ENCODE measurements at places on chromosomes 3 and 15.

GRCh38 chr15:86336051-86336788 lies 256.5 kb downstream of the AGBL1 start:
- no peak for DNase-seq

GRCh38 chr3:134315286-134316106 lies 58.8 kb downstream of the AMOTL2 start:
- DNase-seq = peak; percentile 91

- DNase-seq = no peak
These were observed 116.6 kb upstream of the TSC22D2 start for GRCh38 chr3:150291515-150291914.

GRCh38 chr3:172550347-172550943 lies 27.2 kb upstream of the TNFSF10 start:
- no peak for DNase-seq

DNA sequence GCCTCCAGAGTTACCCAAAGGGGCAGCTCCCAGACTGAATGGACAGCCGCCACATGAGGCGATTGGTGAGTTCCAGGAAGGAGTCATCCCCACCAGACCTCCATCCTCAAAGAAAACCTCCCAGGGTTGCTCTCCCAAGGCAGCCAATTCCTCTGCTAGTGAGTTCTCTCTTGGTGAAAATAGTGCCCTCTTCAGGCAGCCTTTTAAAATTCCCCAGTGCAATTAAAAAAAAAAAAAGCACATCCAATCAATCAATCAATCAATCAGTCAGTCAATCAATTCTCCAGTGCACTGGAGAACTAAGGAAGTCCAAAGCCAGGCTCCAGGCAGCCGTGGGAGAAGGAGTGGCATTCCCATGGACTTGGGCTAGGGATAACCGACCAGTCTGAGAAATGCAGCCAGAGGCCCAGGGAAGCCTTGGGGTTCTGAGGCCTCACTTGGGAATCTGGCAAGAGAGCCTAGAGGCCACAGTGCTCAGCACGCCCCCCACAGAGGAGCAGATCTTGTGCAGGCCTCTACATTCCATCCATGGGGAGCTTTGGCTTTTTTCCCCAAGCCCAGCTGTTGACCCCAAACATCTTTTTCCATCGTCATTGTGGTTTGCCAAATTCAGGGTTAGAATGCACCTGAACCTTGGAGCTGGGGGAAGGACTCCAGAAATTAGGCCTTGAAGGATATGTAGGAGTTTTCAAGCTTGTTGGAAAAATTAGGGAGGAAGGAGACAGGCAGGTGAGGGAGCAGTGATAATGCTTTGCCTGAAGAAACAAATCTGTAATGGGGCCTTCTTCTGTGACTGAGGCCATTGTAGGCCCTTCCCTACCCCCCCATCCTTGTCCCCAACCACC lies 4.8 kb downstream of the PAQR5 start:
- DNase-seq = no peak

- DNase-seq = no peak
These were observed 769 bp downstream of the TAFA4 start for GRCh38 chr3:68931406-68932149.

GRCh38 chr3:105254154-105254553 lies 112.6 kb upstream of the ALCAM start:
- no peak for DNase-seq

- no peak for DNase-seq
These were observed 59.2 kb downstream of the PDIA5 start for GRCh38 chr3:123126031-123126430.

DNA sequence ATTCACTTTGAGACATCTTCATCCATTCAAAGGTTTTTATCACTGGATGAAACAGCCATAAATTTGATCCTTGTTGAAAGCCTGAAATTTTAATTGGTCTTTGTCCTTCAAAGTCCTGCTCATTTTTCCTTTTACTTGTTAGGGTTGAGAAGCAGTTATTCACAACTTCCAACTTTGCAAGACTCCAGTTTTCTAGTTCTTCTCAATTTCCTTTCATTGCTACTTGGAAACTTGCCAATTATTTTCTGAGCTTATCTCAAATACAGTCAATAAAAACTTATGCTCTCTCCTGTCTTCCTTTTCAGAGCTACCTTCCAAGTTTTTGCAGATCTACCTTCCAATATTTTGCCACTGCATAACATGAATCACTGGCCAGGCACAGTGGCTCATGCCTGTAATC lies 23.7 kb upstream of the CD276 start:
- no peak for DNase-seq

DNA sequence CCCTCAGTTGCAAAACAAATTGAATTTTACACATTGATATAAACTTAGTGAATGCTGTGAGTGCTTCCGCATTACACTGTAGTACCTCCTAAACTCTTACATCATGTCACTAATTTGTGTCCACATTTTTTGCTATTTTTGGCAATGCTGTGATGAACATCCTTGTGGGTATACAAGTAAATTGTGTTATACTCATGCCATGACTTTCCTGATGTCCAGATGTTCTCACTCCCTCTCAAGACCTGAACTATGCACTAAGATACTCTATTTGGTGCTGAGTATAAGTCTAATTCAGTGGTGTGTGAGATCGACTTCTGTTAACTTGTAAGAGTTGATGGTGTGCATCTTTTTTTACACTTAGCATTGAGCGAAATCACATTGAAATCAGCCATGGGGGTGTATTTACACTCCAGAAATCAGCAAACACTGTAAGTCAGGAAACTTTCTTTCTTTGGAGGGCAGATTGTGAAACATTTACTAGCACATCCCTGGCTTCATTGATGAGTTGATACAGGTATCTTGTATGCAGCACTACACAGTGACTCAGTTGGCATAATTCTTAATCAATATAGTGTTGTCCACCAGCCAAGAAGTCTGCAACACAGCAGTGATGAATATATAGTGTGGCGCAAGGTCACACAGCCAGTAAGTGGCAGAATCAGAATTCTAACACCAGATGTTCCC lies 228.1 kb upstream of the RORA start:
- DNase-seq = no peak

DNA sequence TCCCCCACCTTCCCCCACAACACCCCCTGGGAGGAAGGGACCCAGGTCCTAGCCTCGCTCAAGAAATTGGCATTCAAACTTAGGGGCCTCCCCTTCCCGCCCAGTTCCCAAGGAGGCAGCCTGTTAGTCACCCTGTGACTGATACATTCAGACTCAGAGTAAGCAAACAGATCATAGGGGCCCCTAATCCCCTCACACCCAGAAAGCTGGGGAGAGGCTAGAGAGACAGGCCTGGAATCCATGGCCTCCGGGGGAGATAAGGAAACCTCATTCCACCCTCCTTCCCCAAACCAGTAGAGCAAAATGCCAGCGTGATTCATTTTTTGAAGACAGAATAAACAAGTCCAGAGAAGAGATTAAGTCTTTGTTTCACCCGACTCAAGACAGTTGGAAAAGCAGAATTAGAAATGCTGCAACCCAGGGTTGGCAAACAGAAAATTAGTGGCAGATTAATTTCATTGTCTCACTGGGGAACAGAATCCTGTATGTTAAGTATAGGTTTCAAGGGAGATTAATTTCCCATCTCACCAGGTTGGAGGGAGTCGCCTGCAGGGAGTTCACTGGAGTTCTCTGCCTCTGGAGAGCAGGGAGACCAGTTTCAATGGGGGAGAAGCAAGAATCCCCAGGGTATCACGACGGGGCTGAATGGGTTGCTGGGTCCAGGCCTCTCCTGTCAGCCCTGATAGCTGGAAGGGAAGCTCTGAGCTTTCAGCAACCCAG lies 268.3 kb downstream of the UACA start:
- no peak for DNase-seq

GRCh38 chr3:194381460-194381875 lies 11.9 kb upstream of the LRRC15 start:
- no peak for DNase-seq

GRCh38 chr3:24645047-24645446 lies 150.4 kb upstream of the THRB start:
- no peak for DNase-seq

DNA sequence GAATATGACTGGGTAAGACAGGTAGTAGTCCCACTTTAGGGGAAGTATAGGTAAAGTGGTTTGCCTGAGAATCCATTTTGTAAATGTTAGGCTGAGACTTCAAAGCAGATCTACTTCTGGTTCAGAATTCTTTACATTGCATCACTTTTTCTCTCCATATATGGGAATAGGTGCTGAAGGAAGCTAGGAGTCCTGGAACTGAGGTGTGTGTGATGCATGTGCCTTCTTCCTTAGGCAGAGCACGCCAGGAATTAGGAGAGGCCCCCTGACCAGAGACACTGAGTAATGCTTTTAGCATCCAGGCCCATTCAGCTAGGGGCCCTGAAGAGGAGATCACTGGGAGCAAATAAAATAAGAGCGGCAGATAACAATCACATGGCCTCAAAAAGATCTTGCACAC lies 69.2 kb upstream of the DCP1A start:
- DNase-seq = no peak

DNA sequence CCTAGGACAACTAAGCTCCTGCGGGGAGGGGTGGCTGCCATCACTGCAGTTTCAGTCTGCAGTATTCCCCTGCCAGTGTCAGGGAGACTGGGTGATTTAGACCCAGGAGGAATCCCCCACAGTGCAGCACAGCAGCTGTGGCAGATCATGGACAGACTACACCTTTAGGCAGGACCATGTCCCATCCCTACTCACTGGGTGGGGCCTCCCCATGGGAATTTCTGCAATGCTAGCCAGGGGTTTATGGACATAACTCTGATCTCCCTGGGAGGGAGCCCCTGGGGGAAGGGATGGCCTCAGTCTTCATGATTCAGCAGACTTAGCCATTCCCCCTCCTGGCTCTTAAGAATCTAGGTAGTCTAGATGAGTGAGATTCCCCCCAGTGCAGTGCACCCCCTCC lies 130.1 kb upstream of the STAC start:
- no peak for DNase-seq

- no peak for DNase-seq
These were observed 110.3 kb downstream of the PDE8A start for GRCh38 chr15:85091990-85092389.

GRCh38 chr15:100097342-100098127 lies 244.2 kb downstream of the ADAMTS17 start:
- DNase-seq = no peak

- DNase-seq = no peak
These were observed 25.3 kb downstream of the LRIG1 start for GRCh38 chr3:66475386-66476020.

GRCh38 chr15:29811691-29812383 lies 10.4 kb downstream of the TJP1 start:
- DNase-seq = no peak

DNA sequence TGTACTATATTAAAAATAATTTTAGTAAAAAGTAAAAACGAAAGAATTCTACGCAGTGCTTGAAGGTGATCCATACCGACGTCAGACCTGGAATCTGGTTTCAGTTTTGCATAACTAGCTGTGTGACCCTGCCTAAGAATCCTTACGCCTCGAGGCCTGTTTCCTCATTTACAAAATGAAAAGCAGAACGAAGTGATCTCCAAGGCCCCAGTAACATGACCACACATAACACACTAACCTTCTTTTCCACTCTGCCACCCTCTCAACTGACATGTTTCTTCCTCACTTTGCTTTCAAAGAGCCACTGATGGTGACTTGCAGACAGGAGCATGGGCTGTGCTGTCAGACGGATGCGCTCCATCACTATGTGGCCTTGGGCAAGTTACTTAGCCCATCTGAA lies 4.8 kb downstream of the MESD start:
- DNase-seq = no peak

- DNase-seq = no peak
These were observed 114.4 kb downstream of the FOXP1 start for GRCh38 chr3:71469138-71469435.

DNA sequence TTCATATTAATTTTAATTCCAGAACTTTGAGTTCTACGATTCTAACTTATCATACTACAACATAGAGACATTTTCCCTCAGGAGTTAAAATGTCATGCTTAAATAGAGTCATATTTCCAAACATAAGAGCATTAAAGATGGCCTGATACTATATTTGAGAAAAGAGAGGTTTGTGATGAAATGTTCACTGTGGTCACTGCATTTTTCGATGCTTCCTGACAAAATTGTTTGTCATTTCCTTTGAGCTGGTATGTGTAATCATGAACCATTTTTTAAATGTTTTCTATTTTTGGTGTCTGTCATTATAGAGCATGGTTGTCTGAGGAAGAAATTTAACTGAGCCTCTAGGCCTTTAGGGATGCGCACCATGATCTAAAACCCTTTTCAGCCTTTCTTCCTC lies 721.4 kb upstream of the NR2F2 start:
- DNase-seq = no peak

GRCh38 chr3:46670891-46671427 lies 22.5 kb downstream of the ALS2CL start:
- DNase-seq = no peak

GRCh38 chr3:29567501-29567900 lies 286.6 kb downstream of the RBMS3 start:
- DNase-seq = no peak

DNA sequence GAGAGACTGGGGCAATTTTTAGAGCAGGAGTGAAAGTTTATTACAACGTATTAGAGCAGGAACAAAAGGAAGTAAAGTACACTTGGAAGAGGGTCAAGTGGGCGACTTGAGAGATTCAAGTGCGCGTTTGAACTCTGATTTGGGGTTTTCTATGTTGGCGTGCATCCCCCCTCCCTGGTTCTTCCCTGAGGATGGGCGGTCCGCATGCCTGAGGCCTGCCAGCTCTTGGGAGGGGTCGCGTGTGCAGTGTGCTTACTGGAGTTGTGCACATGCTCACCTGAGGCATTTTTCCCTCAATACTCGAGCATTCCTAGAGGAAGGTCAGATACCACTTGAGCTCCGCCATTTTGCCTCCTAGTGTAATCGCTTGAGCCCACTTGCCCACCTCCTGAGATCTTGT lies 10.4 kb upstream of the CHAC1 start:
- no peak for DNase-seq

DNA sequence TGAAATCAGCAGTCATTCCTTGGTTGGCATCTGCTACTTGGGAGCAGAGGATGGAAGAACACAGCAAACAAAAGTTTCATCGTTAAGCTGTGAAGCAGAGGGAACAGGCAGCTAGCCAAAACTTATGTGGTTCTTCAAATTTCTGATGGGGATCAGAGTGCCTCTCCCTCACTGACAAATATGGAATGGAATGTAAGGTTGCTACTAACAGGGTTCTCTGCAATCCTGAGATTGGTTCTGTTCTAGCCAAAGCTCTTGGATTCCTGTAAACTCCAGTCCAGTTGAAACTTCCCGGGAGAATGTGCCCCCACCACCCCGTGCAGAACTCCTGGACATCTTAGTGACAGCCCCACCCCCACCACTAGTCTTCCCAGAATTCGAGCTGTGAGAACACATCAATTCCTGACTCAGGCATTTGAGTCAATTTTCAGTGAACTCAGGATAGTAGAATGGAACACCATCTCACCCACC lies 55.9 kb upstream of the PHLDB2 start:
- peak; percentile 85 for DNase-seq

GRCh38 chr15:69666441-69666882 lies 213.8 kb downstream of the RPLP1 start:
- no peak for DNase-seq

DNA sequence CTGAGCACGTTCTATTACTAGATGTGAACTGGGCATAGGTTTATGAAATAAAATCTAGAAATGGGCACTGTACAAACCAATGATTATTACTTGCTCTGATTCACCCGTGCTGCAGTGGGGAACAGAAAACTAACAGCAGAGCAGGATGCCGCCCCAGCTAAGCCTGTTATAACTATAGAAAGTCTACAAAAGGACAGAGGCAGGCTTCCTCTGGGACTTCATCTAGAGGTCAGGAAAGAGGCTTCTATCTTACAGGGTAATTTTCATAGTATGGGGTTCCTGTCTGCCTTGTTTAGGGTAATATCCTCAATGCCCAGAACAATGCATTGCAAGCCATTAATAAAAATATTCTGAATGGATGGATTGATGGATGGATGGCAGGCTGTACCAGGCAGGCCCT lies 177.0 kb upstream of the TBL1XR1 start:
- no peak for DNase-seq

- DNase-seq = no peak
These were observed 134.2 kb downstream of the OTOL1 start for GRCh38 chr3:161630794-161631193.

Measured in right atrium auricular region (tissue), 2 donors.